ENCODE measurements at places on chromosomes 5 and 9. TPM values are rescaled to one million over a fixed set of nuclear protein-coding genes. Genes with fewer than 3 reads are reported as not detected.

The RIOK2 gene
- total RNA-seq = 119 TPM

DNA sequence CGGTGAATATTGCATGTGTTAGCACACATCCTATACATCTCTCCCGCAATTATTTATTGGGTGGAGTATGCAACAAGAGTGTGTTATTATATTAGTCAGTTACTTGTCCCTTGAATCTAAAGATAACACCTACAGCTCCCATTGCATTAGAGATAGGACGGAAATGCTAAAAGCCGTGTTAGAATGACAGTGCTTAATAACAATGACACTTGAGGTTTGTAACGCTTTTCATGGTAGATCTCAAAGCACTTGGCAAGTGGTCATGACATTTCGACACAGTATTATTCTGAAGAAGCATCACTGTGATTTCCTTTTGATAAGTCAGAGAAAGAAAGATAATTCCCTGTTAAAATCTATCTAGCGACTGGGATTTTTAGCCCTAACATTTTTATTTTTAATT is 33.4 kb upstream of the TRIO start:
- DNase-seq = no peak

The ARID3C gene
- not detected for total RNA-seq

- no peak for DNase-seq
These were observed 796.5 kb downstream of the CDH12 start for GRCh38 chr5:22056601-22057000.

DNA sequence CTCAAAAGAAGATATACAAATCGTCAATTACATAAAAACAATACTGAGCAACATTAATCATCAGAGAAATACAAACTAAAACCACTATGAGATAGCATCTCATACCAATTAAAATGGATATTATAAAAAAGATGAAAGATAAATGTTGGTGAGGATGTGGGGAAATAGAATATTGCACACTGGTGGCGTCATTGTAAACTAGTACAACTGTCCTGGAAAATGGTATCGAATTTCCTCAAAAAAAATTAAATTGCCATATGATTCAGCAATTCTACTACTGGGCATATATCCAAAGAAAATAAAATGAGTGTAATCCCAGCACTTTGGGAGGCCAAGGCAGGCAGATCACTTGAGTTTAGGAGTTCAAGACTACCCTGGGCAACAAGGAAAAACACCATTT is 326.0 kb upstream of the FTMT start:
- DNase-seq = no peak

DNA sequence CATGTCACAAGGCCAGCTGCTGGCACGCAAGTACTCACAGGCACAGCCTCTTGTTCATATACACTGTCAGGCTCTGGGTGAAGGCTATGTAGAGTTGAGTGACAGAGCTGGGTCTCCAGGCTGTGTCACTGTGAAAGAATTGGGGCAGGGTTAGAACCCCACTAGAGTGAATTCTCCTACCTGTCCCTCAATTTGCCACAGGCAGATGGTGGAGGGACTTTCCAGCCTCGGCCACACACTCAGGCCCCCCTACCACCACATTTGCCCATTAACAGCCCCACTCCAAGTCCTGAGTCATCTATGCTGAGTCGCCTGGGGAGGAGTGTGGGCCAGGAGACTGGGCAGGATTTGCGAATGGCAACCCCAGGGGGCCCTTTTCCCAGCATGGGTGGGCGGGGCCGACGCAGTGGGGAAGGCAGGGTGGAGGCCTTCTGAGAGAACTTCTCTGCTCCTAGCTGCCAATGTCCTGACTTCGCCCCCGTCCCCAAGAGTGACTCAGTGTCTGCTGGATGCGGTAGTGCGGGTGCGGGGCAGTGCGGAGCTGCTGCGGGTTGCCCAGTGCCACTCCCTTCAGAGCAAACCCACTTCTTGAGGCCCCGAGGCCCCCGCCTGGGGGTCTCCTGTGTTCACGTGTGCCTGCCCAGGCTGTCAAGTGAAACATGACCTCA is 50.3 kb upstream of the PSD2 start:
- DNase-seq = no peak

Data from transverse colon (tissue), 4 donors.